ENCODE measurements at places on chromosomes 1 and 21.

GRCh38 chr1:103517380-103518047 is 8.0 kb upstream of the RNPC3 start:
- no peak for DNase-seq

GRCh38 chr1:100347009-100347966 is 5.0 kb upstream of the CDC14A start:
- DNase-seq = no peak

- DNase-seq = no peak
These were observed 10.6 kb downstream of the TNFRSF1B start for GRCh38 chr1:12177156-12177998.

GRCh38 chr1:15538771-15539170 is 12.1 kb downstream of the DNAJC16 start:
- no peak for DNase-seq

DNA sequence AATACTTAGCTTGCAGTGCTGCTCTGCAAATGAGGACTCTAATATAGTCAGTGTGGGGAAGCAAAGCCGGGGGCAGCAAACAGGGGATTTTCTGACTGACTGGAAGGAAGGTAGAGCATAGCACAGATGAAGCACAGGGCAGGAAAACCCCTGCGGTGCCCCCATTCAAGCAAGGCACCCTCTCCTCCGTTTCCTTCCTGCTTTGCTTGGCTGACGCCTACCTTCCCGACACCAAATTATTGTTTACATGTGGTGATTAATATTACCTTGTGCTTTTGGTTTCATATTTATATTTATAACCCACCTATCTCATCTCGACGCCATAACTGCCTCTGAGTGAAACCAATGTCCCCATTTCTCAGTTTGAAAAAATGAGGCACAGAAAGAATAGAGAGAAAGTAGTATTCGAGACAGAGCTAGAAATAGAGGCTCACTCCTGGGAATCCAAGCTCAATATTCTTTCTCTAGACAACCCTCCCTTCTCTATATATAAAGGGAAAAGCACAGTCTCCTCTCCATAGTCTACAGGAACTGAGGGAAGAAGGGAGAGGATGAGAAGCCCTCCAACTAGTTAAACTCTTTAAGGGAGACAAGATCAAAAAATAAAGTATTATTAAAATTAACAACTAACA is 41.3 kb downstream of the PIK3C2B start:
- DNase-seq = peak; percentile 30

DNA sequence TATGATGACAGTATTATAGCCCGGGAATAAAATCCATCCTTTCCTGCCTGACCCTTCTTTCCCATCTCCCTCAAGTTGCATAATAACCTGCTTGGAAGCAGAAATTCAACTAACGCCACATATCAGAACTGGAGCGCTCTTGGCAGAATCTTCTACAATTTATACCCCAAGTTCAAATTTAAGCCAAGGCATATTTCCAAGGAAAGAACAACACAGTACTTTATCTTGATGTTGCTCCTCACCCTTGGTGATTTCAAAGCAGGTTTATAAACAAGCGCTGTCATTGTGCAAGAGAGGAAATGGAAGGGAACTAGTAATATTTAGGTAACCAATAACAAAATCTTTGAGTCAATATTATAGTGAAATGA is 38.0 kb upstream of the PTGFRN start:
- DNase-seq = no peak

- DNase-seq = peak; percentile 4
These were observed 67.4 kb downstream of the ARHGEF10L start for GRCh38 chr1:17606826-17607440.

- DNase-seq = no peak
These were observed 714.1 kb upstream of the CHRM3 start for GRCh38 chr1:238672262-238672661.
